Stimulated activated CD4-positive, alpha-beta T cell treated with anti-CD3 and anti-CD28 coated beads, Interleukin-2, amount 100 ng/mL, for 4 hours (primary cell): ENCODE measurements at places on chromosomes 7 and 10.

- peak; percentile 82 for DNase-seq
Observed at GRCh38 chr7:66413379-66414114, 208.4 kb downstream of the TPST1 start.

GRCh38 chr7:2202901-2203765 lies 29.6 kb downstream of the MAD1L1 start:
- no peak for DNase-seq

DNA sequence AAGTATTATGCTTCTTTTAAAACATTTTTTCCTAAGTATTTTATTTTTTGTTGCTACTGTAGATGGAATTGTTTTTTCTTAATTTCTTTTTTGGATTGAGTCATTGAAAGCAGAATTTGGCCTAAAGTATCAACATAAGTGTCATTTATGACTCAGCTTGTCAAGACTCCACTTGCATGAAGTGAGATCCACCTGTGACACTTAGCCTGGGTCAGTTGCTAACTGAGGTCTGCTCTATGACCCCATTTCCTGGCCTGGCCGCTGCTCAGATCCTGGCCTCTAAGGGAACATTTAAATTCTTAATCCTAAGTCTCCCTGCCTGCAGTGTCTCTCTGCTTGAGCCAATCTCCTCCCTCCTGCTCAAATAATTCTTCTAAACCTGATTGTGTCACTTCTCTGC lies 35.5 kb downstream of the TMEM270 start:
- no peak for DNase-seq

- no peak for DNase-seq
Observed at GRCh38 chr7:118836933-118837332, 612.4 kb downstream of the ANKRD7 start.

DNA sequence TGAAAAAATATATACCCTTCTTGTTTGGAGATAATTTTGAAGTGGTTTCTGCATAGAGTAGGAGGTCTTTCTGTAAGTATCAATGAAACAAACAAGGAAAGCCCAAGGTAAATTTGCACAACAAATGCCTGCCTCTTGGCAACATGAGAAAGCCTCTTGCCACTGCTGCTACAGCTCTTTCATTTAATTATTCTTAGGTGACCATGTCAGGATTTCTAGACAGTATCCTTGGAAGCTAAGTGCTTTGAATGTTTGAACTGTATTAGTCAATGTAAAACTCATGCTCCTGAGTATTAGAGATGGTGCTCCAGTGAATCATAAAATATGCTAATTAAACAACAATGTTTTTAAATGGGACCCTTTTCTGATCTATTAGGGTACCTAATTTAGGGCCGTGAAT lies 81.2 kb upstream of the ITGB1 start:
- no peak for DNase-seq

DNA sequence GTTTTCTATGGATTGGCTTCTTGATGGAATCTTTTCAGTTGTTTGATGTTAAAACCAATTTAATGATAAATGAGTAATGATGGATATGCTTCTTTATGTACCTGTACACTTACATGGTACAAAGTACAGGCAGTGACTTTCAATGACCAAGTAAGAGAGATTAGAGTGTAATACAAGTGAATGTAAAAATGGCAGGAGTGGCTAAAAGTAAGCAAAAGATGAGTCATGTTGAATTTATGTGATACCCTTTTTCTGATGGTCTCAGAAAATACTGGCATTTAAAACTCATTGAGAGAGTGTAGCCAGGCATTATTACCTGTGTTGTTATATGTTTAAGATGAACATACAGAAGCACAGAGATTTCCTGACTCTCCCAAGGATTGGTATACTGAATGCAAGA lies 97.1 kb downstream of the GPR85 start:
- DNase-seq, result no peak

DNA sequence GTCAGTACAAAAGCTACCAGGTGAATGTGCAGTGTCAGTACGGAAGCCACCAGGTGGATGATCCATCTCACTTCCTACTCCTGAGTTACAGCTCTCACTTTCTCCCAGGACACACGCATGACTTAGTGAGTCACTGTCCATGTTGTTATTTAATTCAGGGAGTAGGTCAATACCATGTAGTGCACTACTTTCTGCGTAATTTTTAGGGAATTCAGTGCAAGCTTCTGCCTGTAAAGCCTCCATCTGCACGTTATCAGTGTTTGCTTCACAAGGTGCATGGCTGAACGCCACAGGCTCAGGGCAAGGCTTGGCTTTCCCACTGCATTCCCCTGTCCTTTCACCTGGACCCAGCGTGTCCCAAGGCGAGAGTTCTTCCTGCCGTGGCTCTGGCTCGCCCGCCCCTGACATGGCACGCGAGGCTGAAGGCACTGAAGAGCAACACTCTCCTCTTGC lies 59.5 kb downstream of the LARP4B start:
- no peak for DNase-seq

DNA sequence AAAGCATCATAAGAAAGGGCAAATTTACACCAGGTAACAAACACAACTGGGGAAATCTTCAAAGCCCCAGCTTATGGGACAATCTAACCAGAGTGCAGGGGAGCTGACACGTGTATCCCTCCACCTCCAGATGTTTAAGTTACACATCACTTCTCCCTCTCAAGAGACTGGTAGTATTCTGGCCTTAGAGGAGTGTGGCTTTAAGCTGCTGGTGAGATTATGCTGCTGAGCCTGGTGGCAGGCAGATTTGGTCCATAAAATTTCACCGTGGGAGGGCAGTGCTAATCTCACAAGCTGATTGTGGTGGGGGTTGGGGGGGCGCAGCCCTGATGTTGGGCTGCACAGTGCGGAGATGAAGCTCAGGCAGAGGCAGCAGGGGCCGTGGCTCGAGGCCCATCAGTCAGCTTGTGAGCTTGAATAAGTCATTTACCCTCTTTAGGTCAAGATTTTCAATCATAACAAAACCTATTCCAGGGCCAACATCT lies 431.0 kb upstream of the GALNT17 start:
- DNase-seq, result no peak

DNA sequence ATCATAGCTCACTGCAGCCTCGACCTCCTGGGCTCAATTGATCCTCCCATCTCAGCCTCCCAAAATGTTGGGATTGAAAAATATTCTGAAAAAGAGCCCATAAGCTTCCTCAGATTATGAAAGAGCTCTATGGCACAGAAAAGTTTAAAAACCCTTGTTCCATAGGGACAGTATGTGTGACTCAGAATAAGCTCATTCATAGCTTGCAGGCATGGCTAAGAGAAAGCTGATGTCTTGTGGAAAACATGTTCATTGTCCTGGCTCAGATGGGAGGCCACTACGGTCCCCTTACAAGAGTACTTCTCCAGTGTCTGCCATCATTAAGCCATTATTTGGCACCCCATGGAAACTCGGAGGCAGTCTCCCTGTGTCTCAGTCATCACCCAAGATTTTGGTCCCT lies 64.0 kb downstream of the CCDC3 start:
- no peak for DNase-seq

GRCh38 chr10:14296065-14296709 lies 34.5 kb downstream of the FRMD4A start:
- DNase-seq, result no peak
